B cell (primary cell): ENCODE measurements at places on chromosomes 5 and 9. TPM values are rescaled to one million over a fixed set of nuclear protein-coding genes. Genes with fewer than 3 reads are reported as not detected.

The MARCHF3 gene
- total RNA-seq, result 35.0 and 42.2 TPM in 2 replicates

DNA sequence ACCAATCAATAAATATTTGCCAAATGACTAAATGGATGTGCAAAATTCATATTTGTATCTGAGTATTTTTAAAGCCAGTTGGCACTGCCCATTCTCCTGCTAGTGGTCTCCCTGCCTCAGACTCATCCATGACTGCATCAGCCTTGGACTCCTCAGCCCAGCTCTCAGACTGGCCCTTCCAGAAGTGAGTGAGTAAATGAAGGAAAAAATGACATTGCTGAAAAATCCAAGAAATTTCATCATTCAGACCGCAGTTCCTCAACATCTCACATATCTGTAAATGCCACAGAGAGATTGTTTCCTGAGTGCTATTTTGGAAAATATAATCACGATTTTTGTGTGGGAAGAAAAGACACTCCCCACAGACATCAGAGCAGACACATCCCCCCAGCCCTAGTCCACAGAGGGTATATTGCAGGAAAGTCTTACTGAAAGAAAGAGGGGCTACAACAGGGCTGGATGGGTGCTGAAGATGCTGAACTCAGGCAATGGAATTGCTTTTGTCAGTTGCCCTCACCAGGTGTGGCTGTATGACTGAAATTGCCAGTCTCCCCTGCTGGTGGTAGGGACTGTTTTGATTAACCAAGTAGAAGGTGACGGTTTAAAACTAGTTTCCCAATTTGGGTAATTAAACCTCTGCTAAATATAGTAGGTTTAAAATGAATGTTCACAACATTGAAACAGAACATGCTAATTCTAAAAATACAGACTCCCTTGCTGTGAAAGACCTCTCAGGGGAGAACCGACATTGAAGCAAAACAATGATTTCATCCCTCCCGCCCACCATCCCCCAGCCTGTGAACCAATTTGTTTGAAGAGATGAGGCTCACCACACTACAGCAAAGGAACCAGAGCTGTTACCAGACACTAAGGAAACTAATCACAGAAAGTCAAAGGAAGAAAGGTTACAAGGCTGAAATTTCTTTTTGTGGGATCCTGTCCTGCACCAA, 158.8 kb downstream of the DEPDC1B start:
- DNase-seq, result peak; percentile 84

- no peak for DNase-seq
These were observed 950 bp downstream of the RGMB start for GRCh38 chr5:98774192-98775033.

The SIT1 gene
- 38.5 and 39.5 TPM in 2 replicates for total RNA-seq

The WDR38 gene
- total RNA-seq, result not detected in 2 replicates

DNA sequence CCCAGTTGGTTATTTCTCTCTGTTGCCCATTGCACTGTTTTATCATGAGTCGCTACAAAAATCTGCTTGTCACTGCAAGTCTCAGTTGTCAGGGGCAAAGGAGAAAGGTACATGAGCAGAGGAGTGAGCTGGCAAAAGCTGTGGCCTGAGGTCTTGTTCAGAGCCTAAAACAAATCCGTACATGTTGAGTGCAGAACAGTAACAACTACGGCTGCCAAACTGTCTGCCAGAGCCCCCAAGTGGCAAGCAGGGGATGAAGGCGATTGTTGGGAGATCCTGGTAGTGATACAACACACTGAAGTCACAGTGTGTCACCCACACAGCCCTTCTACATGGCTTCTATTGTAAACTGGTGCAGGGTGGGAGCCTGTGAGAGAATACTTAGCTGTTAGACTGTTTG, 50.9 kb downstream of the BRINP1 start:
- no peak for DNase-seq

The TRIM7 gene
- 5.6 and 7.4 TPM in 2 replicates for total RNA-seq

The CDKN2B gene
- 0.42 and 1.3 TPM in 2 replicates for total RNA-seq

DNA sequence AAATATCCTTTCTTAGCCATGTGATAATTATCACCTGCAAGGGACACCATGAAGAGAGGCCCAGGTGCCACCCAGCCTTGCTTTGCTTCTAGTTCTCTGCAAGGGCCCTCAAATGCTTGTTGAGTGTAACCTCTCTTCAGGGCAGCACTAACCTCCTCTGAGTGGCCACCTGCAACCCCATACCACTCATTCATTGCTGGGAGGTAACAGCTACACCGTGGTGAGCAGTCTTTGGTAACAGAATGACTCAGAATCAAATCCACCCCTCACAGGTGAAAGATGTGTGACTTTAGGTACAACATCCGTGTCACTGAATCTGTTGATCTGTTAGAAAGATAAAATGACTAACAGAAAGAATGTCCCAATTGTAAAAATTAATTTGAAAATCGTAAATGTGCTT, 365.1 kb upstream of the TRPC7 start:
- DNase-seq, result no peak

GRCh38 chr5:124232515-124232914, 513.9 kb downstream of the ZNF608 start:
- peak; percentile 37 for DNase-seq

DNA sequence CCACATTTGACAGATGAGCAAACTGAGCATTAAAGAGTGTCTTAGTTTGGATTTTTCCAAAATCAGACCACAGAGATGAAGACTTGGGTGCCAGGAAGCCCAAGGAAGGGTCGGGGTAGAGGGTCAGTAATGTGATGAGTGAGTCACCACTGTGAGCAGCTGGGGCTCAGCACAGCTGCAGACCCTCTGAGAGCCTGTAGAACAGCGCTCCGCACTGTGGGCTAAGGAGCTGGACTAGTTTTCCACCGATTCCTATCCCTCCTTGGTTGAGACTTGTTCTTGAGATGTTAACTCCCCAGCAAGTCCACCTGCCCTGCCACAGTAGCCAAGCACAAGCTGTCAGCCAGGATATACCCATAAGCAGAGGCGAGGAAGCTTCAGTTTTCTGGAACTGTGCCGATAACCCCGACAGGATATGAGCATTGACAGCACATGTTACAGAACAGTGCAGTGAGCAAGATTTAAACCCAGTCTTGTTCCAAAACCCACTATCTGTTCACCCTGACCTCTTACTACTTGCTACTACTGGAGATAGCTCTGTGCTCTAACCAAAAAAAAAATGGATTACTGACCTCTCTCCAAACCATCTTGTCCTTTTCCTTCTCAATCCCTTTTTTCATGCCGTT, 31.8 kb downstream of the EGFLAM start:
- no peak for DNase-seq

DNA sequence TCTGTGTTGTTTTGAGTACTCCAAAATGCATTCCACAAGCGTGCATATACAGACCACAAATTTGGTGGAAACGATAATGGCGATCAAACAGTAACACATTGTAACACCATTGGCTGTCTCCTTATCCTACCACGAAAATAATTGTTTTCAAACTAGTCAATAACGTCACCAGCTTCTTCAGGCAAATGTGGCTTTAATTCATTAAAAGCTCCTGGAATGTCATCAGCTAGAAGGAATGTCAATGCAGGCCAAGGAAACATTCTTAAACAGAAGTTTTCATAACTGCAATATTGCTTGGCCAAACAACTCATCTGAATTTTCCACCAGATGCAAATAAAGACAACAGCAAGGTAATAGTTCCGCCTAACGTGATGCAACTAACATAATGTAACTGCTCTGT, 71.6 kb upstream of the XPA start:
- no peak for DNase-seq

- no peak for DNase-seq
These were observed 1717.9 kb downstream of the EFNA5 start for GRCh38 chr5:105952875-105953274.

GRCh38 chr9:87854580-87854955, 28.1 kb upstream of the SPATA31E1 start:
- DNase-seq, result no peak

The PCDHB4 gene
- total RNA-seq, result not detected in 2 replicates

DNA sequence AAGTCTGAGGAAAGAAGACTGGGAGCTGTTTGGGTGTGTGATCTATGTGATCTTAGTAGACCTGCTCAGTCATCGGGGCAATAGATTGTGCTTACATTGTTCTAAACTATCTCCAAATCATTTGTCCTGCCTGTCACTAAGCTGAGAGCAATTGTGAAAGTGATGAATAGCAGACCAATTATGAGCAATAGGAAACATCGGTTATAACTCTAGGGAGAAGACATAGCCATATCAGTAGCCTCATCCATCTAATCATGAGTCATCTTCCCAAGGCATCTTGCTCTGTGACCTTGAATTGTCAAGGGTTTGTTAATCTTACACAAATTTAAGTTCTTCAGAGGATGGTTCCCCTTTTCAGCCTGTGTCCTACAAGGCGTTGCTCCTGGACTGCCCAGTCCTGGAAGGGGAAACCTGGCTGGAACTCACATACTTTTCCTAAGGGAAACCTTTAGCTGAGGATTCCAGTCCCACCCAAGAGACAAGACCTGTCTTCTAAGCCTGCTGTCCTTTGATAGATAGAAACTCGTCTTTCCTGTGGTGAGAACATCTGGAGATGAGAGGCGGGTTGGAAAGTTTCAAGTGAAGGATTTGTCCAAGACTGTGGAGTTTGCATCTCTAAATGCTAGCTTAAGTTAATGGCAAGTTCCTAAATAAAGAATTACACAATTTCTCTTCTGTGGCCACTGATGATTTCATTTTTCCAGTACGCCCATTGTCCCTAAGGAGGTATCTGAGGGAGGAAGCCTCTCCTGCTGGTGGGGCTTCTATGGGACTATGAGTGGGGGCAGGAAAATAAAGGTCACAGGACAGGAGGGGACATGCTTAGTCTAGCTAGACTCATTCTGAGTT, 53.9 kb upstream of the TRIM32 start:
- no peak for DNase-seq

The PHF24 gene
- not detected in 2 replicates for total RNA-seq

The LHX2 gene
- 0.49 TPM in 1 of 2 replicates, not detected in the other for total RNA-seq

DNA sequence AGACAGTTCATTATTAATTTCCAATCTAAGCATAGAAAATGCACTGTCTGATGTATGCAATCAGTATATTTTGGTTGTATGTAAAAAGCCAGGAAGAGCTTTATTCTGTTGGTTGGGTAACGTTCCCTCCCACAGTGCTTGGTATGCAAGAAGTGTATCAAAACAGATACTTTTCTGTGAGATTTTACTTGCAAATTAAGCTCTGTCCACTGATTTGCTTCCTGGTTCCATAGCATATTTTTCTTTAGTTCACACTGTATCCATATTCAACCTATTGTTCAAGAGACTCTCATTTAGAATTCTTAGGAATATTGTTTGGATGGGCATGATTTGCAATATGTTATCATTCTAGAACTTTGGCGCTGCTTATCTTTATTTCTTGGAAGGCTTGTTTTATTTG, 47.4 kb downstream of the RNF180 start:
- no peak for DNase-seq

DNA sequence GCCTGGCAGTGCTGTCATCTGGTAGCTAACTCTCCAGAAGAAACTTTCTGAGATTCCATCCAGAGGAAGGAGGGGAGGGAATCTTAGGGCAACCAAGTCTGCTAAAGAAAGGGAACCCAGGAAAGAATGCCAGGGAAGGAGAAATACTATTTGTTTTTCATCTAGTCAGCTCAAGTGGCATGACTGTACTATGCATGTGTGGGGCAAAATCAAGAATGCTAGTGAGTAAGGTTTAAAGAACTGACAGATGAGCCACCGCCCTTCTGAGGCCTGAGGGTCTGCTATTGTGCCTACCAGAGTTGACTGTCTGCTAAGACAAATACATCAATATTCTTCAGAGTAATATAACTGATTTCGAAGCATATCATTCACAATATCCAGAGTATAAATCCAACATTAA, 204.2 kb downstream of the SLC12A2 start:
- DNase-seq, result no peak

GRCh38 chr5:66704790-66705425, 108.7 kb downstream of the MAST4 start:
- DNase-seq, result no peak

- DNase-seq, result no peak
These were observed 72.0 kb upstream of the IQGAP2 start for GRCh38 chr5:76331126-76331525.

- no peak for DNase-seq
These were observed 295.6 kb downstream of the PDE4D start for GRCh38 chr5:59597690-59598546.

The SCGB3A2 gene
- not detected in 2 replicates for total RNA-seq

DNA sequence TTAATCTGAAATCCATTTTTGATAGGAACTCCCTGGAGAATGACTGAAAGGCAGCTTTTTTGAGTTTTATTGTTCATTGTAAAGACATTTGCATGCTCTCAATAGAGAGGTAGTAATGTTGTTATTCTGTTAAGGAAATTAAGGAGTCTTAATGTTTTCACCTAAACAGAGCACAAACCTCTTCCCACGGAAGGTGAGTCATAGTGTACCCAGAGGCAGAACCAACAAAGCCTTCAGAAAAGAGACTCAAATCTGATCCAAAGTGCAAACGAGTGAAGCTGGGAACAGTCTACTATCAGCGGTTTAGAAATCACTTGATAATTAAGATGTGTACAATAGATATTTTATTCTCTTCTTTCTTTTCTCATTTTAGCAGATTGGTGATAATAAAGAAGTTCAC, 470.5 kb downstream of the PLK2 start:
- DNase-seq, result no peak

GRCh38 chr5:122421374-122422079, 109.5 kb downstream of the SNCAIP start:
- DNase-seq, result no peak

GRCh38 chr9:95084254-95084934, 233.1 kb downstream of the FANCC start:
- DNase-seq, result no peak

DNA sequence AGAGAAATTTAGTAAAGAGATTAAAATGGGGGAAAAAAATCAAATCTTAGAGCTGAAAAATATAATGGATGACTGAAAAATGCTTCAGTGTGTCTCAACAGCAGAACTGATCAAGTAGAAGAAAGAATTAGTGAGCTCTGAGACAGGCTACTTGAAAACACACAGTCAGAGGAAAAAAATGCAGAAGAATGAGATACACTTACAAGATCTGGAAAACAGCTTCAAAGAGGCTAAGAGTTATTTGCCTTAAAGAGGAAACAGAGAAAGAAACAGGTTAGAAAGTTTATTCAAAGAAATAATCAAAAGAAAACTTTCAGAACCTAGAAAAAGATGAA, 70.5 kb upstream of the OR2K2 start:
- no peak for DNase-seq

DNA sequence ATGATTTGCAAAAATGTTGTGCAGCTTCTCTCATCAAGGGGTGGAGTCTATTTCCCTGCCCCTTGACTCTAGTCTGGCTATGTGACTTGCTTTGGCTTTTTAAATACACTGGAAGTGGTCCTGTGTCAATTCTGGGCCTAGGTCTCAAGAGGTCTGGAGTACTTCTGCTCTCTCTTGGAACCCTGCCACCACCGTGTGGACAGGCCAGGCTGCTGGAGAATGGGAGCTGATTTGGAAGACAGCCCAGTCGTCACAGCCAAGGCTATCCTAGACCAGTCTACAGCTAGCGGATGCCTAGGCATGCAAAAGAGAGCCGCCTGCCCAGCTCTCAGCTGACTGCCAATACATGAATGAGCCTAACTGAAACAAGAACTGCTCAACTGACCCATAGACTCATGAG, 56.7 kb upstream of the CLINT1 start:
- DNase-seq, result no peak

- no peak for DNase-seq
These were observed 75.1 kb downstream of the MRPS27 start for GRCh38 chr5:72244862-72245371.

- DNase-seq, result no peak
These were observed 41.7 kb downstream of the RXRA start for GRCh38 chr9:134367791-134368490.

GRCh38 chr5:156326718-156327259, at the start of gene SGCD:
Gene SGCD (plus strand): TSS chr5:156327164.
- DNase-seq, result no peak
